T-helper 17 cell (primary cell): ENCODE measurements at places on chromosomes 13 and 19. TPM values are rescaled to one million over a fixed set of nuclear protein-coding genes. Genes with fewer than 3 reads are reported as not detected.

DNA sequence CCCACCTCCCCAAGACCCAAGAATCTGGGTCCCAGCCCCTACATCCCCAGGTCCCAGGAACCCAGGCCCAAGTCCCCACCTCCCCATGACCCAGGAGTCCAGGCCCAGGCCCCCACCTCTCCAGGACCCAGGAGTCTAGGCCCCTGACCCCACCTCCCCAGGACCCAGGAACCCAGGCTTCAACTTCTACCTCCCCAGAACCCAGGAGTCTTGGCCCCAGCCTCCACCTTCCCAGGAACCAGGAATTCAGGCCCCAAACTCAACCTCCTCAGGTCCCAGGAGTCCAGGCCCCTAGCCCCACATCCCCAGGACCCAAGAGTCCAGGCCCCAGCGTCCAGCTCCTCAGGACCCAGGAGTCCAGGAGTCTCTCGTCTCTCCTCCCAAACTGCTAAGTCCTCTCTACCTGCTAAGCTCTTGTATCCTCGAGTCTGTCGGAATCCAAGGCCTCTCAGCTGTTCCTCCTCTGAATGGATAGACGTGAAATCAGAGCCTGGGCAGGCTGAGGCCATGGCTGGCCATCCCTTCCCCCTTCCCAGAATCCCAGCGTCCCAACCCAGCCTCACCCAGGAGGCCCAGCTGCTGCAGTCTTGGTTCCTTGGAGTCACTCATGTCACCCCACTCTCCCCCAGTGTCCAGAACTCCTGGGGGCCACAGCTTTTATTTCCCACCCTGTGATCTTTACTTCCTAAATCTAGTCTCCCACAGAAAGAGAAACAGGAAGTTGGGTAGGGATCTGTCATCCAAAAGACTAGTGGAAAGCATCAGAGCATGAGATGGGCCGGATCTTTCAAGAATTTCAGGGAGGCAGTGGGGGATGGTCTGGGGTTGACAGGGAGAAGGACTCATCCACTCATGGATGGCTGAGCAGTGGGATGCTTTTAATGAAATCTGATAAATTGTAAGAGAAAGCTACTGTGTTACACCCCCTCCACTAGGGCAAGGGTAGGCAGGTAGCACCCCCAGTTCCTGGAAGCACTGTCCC lies at the start of gene CD209:
Gene CD209, minus strand, starts transcription at position 632 of the 982 bp plus-strand sequence. Its CDS starts 23 bp downstream, at position 609.
- no peak for DNase-seq
- no peak within 1 kb of the TSS for H3K27ac ChIP-seq
- peaks cover 26% of the 10 kb centered on the region for H3K27me3 ChIP-seq
- no peak within 1 kb of the TSS for H3K4me3 ChIP-seq
- no peaks in the 10 kb centered on the region for H3K36me3 ChIP-seq

DNA sequence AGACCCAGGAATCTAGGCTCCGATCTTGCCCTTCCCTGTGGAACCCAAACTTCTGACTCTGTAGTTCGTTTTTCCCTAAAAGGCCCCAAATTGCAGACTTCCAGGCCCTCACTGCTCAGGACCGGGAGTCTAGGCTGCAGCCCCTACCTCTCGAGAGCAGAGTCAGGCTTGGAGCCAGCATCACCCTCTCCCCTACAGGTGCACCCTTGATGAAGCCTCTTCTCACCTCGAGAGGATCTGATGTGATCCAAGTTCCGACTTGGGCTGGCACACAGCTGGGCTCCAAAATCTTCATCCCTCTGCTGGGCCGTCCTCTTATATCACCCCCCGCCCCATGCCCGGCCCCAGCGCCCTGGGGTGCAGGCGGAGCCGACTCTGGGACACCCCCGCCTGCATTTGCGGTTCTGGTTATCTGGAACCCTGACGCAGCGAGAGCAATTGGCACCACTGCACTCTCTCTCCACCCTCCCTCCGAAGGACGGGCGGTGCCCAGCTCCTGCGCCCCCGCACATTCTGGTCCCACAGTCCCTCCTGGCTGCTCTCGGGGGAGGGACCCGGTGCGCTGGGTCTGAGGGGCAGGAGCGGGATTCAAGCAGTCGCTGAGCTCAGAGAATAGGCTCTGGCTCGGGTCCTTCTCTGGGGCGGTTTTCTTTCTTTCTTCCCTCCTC lies at the start of gene KLK7:
Gene KLK7, minus strand, starts transcription at position 293 of the 668 bp plus-strand sequence. CDS start 1,518 bp downstream, outside the sequence.
- peaks cover 47% of the 10 kb centered on the region for H3K27me3 ChIP-seq
- no peak within 1 kb of the TSS for H3K27ac ChIP-seq

- peaks cover 29% of the 10 kb centered on the region for H3K4me1 ChIP-seq
- H3K36me3 ChIP-seq, result peaks cover 2% of the 10 kb centered on the region
- no peak for DNase-seq
- H3K27me3 ChIP-seq, result no peaks in the 10 kb centered on the region
These were observed 854 bp downstream of the RNASEH2B start for GRCh38 chr13:50910485-50910805.

DNA sequence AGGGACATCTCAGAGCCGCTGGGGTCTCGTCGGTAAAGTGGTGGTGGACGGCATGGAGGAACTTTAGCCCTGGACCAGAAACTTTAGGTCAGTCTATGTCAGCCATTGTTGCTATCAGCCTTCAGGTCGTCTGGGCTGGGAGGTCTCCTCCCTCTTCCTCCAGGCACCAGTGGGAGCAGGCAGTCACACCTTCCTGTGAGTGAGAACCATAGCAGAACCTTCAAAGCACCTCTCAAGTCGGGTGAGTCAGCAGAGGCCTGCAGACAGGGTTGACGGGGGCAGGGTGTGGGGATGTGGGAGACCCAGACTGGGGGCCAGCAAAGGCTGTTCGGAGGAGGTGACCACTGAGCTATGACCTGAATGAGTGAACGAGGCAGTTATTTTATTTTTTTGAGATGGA lies 15.4 kb upstream of the SBNO2 start:
- H3K27ac ChIP-seq, result no peak overlapping the region
- no peaks in the 10 kb centered on the region for H3K36me3 ChIP-seq
- no peak for DNase-seq
- H3K4me1 ChIP-seq, result peaks cover 20% of the 10 kb centered on the region
- H3K4me3 ChIP-seq, result no peak overlapping the region
- H3K27me3 ChIP-seq, result no peaks in the 10 kb centered on the region

- no peak overlapping the region for H3K27ac ChIP-seq
- H3K4me1 ChIP-seq, result peaks cover 4% of the 10 kb centered on the region
- peaks cover 21% of the 10 kb centered on the region for H3K27me3 ChIP-seq
These were observed 78.7 kb downstream of the ZNF536 start for GRCh38 chr19:30450835-30451321.

GRCh38 chr13:24654741-24655140 lies 25.5 kb upstream of the ATP12A start:
- H3K36me3 ChIP-seq, result no peaks in the 10 kb centered on the region
- no peak for DNase-seq
- H3K4me1 ChIP-seq, result no peaks in the 10 kb centered on the region
- H3K27me3 ChIP-seq, result peaks cover 37% of the 10 kb centered on the region
- H3K4me3 ChIP-seq, result no peak overlapping the region

DNA sequence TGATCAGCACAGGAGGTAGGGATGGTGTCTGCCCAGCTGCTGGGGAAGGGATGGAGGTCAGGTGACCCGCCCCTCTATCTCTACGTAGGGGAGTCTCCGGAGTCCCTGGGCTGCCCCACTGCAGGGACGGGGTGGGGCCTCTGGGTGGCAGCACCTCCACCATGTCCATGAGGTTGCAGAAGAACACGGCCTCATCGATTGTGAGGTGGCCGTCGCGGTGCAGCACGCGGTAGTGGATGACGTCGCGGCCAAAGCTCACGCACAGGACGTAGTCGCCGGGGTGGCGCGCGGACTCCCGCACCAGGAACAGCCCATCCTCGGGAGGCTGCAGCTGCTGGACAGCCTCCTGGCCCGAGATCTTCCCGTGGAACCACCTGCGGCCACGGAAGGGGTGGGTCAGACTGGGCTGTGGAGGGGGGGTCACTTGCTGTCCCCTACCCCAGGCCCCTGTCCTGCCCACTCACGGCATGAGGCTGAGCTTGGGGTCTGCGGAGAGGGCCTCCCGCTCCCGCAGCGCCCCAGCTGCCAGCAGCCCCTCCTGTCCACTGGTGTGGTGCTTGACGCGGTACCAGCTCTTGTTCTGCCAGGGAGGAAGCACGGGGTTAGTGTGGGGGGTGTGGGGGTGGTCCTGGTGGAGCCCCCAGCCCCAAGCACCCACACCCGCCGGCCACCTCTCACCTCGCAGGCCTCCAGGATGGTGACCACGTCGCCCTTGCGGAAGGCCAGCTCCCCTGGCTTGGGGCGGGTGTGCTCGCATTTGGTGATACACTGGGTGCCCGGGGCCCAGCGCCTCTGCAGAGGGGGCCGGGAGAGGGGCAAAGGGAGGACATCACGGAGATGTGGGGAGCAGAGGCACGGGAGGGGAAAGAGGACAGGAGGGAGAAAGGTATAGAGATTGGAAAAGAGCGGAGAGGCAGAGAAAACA lies 2.3 kb downstream of the MATK start:
- no peak overlapping the region for H3K27ac ChIP-seq
- H3K4me1 ChIP-seq, result peaks cover 2% of the 10 kb centered on the region

DNA sequence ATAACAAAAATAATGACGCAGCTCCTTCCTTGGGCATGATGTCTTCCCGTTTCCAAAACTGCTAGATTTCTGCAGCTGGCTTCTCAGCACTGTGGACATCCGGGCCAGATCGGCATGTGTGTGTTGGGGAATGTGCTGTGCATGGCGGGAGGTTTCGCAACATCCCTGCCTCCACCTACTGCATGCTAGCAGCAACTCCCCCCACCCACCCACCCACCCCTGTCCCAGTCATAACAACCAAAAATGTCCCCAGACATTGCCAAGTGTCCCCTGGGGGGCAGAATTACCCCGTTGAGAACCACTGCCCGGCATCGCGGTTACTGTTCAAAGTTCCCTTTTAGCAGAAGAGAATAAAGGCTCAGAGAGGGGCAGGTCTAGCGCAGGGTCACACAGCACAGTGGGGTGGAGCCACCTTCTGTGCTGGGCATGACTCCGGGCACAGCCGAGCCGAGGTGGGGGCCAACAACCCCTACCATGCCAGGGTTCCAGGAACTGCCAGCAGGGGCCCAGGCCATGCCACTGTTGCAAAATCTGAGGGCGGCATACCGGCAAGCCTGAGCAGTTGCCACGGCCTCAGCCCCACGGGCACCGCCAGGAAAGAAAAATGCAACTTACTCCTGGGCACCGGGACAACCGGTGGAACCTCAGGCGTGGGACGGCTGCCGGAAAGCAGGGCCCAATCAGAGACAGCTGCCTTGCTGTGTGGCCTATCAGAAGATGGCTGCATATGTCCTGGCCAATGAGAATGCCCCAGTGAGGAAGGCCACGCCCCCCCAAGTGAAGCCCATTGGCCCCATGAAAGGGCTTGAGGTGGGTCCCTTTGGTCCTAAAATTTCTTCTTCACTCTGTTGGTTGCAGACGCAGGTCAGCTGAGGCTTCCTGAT lies 22.5 kb upstream of the NFIC start:
- DNase-seq, result peak; percentile 30
- no peak overlapping the region for H3K4me3 ChIP-seq
- H3K36me3 ChIP-seq, result no peaks in the 10 kb centered on the region
- H3K27me3 ChIP-seq, result no peaks in the 10 kb centered on the region
- H3K27ac ChIP-seq, result no peak overlapping the region

DNA sequence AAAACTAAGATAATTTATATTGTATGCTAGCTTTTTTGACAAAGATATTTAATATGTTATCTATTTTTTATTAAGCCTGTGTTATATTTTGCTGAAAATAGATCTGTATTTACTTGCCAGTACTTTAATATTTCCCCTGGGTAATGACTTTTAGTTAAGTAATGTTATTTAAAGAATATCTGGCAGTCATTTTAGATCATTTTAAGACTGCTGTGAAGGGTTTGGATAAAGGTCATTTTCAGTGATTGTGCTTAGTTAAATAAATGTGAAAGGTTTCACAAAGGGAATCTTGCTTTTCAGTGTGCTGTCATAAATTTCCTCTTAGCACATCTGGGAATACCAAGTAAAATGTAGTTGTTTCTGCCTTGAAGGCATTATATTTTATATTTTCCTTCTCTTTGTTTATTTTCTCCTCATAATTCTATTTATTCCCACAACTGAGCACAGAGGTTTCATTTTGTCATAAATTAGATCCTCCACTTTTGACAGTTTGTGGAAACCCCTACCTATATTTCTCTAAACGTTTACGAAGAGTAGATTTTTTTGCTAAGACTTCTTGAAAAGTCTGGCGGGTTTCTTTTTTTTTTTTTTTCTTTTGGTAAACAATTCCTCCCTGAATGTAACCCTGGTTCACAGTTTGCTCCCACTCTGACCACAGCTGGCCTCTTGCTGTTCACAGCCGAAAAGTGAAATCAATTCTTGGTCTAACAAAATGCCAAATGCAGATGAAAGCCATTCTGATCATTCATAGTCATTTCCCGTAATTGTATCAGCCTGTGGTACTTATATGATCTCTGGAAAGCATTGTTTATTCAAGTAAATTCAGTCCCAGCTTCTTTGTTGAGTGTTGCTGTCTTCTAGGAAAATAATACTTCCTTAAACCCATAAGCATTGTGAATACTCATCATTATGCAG lies 87.8 kb downstream of the MAB21L1 start:
- no peaks in the 10 kb centered on the region for H3K27me3 ChIP-seq
- H3K36me3 ChIP-seq, result no peaks in the 10 kb centered on the region
- no peak for DNase-seq
- H3K4me3 ChIP-seq, result no peak overlapping the region

Gene SMIM7
- total RNA-seq, result 60.7 TPM
